ENCODE measurements at places on chromosomes 12 and 14.

DNA sequence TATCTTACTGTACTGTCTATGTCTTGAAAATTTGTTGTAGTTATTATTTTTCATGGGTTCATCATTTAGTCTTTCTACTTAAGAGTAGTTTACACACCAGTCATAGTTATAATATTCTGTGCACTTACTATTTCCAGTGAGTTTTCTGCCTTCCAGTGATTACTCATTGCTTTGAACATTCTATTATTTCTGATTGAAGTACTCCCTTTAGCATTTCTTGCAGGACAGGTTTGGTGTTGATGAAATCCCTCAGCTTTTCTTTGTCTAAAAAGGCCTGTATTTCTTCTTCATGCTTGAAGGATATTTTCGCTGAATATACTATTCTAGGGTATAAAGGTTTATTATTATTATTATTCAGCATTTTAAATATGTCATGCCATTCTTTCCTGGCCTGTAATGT, 66.8 kb downstream of the TSPAN8 start:
- no peak for DNase-seq

DNA sequence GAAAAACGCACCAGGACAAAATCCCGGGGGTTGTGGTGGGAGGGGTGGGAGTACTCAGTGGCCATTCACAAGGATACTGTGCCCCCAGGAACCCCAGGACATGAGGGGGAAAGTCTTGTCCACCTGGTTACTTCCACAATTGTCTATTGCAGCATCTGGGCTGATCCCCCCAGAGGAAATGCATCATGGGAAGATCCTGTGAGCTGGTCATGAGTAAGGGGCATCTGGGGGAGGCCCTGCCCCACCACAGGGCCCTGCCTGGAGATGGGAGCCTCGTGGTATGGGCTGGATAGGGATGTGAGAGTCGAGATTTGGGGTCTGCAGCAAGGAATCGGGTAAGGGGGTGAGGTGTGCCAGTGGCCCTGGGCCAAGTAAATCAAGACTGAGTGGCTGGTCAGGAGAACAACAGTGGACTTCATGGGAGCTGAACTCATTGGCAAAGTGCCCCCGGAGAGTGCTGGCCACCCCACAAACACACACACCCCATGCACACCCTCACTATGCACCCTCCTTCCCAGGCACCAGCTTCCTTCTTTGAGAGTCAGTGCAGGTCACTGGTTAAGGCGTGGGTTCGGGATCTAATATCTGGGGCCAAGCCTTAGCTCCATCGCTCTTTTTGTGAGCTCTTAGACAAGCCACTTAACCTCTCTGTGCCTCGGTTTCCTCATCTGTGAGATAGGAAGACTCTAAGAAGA, 3.0 kb upstream of the SERPINA1 start:
- no peak for DNase-seq

- no peak for DNase-seq
Observed at GRCh38 chr12:81896771-81897170, 137.6 kb upstream of the PPFIA2 start.

- DNase-seq, result no peak
Observed at GRCh38 chr14:76391981-76392690, 16.2 kb downstream of the ESRRB start.

- no peak for DNase-seq
Observed at GRCh38 chr14:69303086-69303485, 43.1 kb downstream of the GALNT16 start.

DNA sequence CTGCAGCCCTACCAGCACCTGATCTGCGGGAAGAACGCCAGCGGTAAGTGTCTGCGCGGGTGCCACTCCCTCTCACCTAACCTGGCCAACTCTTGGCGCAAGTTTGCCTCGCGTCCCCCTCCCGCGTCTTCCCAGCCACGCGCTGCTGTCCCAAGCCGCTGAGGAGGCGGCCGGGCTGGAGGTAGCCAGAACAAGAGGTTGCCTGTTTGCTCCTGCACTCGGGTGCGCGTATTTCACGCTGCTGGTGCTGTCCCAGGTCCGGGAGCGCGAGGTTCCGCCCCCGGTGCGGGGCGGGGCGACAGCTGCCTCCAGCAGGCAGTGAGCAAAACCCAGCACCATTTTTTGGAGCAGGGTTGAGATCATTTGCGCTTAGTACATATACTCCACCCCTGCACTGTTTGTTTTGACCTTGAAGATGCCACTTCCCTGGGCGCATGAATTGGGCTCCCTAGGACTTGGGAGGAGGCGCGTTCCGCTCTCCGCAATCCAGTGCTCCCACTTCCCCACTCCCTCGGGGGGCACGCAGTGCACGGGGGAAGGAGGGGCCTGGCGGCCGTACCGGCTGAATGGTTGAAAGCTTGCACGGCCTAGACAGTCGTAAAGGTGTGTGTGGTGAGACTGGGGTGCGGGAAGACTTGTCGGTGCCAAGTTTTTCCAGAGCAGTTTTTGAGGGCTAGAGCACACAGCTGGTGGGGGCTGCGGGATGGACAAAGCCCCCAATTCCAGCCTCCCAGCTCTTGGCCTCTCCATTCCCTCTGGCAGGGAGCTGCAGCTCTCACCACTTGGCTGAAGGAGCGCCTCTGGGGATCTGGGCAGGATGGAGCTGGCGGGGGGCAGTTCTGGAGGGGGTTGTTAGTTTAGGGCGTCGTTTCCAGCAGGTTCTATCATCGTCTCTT, 226.9 kb upstream of the CRY1 start:
- no peak for DNase-seq

DNA sequence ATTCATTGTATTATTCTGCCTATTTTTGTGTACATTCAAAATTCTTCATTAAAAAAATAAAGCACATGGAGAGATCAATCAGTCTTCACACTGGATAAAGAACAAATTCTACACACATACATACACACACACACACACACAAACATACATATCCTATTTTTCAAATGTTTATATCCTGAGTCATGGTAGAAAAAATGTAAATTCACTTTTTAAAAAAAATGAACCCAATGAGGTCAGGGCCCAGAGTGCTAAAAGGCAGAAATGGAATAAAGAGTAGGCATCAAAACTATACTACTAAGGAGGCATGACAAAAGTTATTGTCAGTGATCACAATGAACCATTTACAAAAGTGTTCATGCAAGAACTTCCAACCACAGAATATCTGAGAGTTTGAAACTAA, 17.3 kb downstream of the GALC start:
- DNase-seq, result no peak

DNA sequence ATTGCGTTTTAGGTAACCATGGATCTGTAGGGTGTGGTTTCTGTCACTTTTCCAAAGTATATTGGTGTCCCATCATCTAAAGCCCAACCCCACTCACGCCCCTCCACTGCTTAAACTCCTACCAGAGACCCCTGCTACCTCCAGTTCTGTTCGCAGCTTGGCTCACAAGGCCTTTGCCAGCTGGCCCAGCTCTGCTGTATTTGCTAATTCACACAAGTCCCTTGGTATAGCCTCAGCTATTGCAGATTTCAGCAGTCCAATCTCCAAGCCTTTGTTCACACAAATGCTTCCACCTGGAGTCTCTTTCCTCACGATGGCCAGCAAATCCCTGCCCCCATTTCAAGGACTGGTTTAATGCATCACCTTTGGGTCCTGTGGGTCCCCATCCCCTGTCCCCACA, 24.2 kb downstream of the ISCA2 start:
- no peak for DNase-seq

- no peak for DNase-seq
Observed at GRCh38 chr12:70955415-70955814, 34.9 kb upstream of the PTPRR start.

- DNase-seq, result no peak
Observed at GRCh38 chr14:91509878-91510170, 286 bp downstream of the PPP4R3A start.

- DNase-seq, result no peak
Observed at GRCh38 chr12:104586351-104586919, 129.7 kb downstream of the CHST11 start.

DNA sequence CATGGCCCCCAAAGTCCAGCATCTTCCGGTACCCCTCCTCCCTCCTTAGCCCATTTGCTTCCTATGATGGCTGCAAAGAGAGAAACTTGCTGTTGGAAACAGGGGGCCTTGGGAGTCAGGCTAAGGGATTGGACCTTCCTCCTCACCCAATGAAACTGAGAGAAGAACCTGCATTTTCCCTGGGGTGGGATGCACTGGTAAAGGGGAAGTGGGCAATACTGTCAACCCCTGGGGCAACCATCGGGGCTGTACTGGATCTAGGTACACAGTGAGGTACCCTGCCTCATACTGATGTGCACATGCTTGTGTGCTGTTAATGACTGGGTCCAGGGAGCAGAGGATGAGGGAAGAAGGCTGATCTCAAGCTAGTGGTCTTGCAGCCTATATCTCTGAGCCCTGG, 11.0 kb upstream of the JPH4 start:
- DNase-seq, result no peak

DNA sequence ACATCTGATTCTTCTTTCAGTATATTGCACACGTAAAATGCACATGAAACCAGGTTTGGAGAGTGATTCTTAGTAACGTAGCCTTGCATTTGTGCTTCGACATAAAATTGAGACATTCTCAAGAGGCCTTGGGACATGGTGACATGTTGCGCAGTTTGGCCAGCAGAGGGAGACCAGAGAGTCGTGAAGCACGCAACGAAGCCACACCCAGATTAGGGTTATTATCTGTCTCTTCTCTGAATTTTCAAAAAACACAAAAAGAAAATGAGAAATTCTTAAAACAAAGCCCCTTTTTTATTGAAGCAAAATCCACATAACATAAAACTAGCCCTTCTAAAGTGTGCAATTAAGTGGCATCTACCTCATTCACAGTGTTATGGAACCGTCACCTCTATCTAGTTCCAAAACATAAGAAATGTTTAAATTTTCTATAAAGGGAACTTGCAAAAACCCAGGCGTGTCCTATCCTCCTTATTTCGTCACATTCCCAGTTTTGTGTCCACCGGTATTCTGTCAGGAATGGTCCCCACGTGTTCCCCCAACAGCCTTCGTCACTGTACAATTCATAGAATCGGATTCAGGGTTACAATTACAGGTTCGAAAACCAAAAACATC, 108.8 kb upstream of the ATF7IP start:
- peak; percentile 56 for DNase-seq

DNA sequence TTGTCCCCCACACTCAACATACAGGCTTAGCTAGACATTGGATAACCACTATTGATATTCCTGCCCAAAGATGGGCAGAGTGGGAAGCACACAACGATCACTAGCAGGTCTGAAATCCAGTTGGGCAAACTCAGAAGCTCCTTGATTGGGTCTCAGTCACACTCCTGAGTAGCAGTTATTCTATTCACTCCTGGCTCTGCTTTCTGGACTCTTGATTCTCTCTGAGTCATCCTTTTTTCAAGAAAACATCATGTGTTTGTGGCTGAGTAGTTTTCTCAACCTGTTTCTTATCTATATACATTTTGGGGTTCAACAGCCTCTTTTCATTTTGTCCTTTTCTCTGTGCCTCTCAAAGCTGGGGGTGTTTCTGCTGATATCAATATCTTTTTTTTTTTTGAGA, 46.0 kb upstream of the MANSC4 start:
- DNase-seq, result no peak

DNA sequence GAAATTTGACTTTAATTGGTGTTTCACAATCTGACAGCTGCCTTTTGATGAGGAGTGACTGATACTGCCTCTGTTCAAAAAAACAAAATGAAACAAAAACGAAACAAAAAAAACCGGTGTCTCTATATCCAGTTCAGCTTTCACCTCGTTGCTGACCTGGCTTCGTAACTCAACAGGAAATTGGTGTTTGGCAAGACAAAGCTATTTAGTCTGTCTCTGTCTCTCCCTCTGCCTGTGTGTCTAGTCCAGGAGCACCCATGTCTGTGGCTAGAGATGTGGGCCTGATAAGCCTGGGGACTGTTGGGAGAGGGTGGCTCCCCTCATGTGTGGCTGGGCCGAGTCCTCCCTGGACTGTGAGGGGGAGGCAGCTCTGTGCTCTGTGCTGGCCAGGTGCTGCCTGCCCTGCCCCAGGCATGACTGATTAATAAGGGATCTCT, 11.3 kb downstream of the CACNA1C start:
- DNase-seq, result peak; percentile 51

DNA sequence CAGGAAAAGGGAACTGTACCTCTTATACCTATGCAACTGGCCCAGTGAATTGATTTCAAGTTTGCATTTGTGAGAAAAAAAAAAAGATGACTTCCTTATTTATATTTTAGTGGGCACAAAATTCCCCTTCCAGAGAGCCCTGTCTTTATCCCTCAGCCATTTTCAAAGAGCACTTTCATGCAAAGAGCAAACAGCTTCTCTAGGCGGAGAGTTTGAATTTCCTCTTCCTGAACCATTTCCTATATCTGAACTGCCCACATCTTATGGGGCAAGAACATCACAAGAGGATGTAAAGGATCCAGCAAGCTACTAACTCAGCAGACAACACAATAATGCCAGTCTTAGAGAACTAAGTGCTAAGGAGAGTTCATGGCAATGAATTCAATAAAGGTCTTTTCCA, 22.3 kb upstream of the PLXNC1 start:
- no peak for DNase-seq

GRCh38 chr14:75543786-75544185, 21.5 kb downstream of the BATF start:
- no peak for DNase-seq

- no peak for DNase-seq
Observed at GRCh38 chr12:44464180-44464579, 411.9 kb downstream of the NELL2 start.

GRCh38 chr12:108531929-108532848, 17.1 kb downstream of the FICD start:
- no peak for DNase-seq

DNA sequence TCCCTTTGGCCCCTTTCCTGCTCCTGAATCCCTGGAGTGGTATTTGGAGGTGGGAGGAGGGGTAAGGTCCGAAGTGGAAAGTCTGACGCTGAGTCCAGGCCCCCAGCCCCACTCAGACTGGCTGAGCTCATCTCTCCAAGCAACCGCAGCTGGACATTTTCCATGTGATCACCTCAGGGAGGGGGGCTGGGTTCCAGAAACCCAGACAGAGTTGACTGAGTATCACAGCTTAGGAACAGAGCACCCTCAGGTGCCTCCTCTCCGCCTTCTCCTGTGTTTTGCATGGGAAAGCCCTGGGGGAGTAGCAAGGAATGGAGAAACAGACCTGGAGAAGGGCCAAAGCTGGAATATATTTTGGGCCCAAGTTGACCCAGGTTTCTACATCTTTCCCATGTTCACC, 8.0 kb upstream of the ITGA5 start:
- no peak for DNase-seq

DNA sequence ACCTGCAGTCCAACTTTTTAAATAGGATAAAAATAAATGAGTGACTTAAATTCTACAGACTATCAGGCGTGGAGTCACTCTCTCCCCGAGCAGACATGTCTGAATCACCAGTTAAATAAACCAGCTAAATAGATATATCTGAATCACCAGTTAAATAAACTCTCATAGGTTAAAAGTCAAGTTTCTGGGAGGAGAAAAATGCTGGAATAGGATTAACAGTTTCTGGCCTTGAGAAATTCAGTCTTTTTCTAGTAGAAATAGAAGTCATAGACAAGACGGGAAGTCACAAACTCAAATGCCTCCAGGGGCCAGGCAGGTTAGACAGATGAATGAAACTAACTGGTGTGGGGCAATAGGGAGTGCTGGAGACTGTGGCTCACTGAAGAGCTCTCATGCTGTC, 258.6 kb upstream of the TMEM132C start:
- DNase-seq, result no peak

Data from GM10248 (cell line).